ENCODE measurements at places on chromosomes 2 and 18.

GRCh38 chr2:70091364-70091763 is 4.1 kb downstream of the PCBP1 start:
- DNase-seq: no peak

- no peak for DNase-seq
Observed at GRCh38 chr18:21230436-21230835, 11.6 kb upstream of the GREB1L start.

- DNase-seq: no peak
Observed at GRCh38 chr18:35671966-35672603, 90.5 kb downstream of the GALNT1 start.

- DNase-seq: no peak
Observed at GRCh38 chr2:98301469-98301868, 44.8 kb upstream of the CNGA3 start.
